ENCODE measurements at places on chromosomes 4 and X.

DNA sequence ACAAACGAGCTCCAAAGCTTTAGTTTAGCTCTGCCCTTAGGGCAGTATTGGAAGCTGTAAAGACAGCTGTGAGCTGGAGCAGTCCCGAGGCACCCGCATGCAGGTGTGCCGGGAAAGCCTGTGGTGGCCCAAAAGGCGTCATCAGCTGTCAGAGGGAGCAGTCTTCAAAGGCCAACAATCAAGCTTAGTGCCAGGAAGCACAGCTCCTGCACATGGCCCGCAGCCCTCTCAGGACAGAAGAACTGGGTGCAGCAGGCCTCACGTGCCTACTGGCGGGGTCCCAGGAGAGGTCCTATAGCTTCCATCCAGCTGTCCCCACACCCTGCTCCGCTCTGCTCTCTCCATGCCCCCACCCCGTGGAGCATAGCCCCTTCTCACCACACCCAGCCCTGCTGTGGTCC is 92.2 kb upstream of the TRIM2 start:
- DNase-seq: peak; percentile 61

- no peak for DNase-seq
Measured at GRCh38 chr4:146930673-146931072, 15.0 kb downstream of the TTC29 start.

DNA sequence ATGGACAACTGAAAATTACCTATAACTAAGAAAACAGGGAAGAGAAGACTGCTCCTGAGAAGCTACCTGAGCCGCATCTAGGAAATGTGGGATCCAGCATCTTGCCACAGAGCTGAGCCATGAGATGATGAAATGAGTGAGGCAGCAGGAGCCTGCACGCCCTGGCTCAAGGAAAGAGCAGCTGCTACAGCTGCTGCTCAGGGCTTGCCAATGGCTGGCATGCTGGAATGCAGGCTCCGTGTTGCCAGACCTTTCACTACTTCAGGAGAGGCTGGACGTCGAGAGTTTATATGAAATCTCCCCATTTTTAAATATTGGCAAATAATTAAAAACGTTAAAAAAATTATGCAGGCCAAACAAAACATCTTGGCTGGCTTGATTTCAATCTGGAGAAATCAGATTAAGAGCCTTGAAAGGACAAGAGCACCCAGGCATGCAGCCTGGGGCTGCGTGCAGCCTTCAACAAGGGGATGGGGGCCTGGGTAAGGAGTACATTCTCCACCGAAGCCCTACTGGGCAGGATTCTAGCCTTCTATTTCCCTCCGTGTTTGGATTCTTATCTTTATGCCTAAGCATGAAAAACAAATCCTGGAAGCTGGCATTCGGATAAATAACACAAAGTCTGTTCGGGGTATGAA is 227.6 kb downstream of the NR3C2 start:
- DNase-seq: no peak

- no peak for DNase-seq
Measured at GRCh38 chrX:26032111-26032912, 105.8 kb upstream of the MAGEB18 start.

- no peak for DNase-seq
Measured at GRCh38 chr4:37490391-37491347, 195.5 kb downstream of the RELL1 start.

DNA sequence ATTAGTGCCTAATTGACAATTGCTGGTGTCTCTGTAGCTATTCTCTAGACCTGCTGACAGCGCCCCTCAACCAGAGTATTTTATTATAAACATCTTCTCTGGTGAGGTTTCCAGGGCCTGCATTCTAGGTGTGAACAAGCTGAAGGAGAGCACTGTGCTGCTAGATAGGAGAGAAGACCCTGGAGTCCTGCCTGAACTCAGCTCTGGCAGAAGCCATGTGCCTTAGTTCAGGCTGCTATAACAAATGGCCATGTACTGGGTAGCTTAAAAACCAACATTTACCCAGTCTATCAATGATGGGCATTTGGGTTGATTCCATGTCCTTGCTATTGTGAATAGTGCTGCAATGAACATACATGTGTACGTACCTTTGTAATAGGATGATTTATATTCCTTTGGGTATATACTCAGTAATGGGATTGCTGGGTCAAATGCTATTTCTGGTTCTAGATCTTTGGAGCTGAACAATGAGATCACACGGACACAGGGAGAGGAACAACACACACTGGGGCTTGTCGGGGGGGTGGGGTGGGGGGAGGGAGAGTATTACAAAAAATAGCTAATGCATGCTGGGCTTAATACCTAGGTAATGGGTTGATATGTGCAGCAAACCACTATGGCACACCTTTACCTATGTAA is 185.5 kb upstream of the CPEB2 start:
- DNase-seq: no peak

Data from stimulated activated CD4-positive, alpha-beta T cell treated with anti-CD3 and anti-CD28 coated beads, Interleukin-1b, Interleukin-23, amount 100 ng/mL, for 48 hours (primary cell).